Sigmoid colon (tissue), 7 donors: ENCODE measurements at places on chromosomes 11 and 22. TPM values are rescaled to one million over a fixed set of nuclear protein-coding genes. Genes with fewer than 3 reads are reported as not detected.

GRCh38 chr11:76880314-76880713 is 19.6 kb downstream of the ACER3 start:
- DNase-seq = no peak

- DNase-seq = no peak
Observed at GRCh38 chr11:28702450-28702790, 594.2 kb downstream of the METTL15 start.

DNA sequence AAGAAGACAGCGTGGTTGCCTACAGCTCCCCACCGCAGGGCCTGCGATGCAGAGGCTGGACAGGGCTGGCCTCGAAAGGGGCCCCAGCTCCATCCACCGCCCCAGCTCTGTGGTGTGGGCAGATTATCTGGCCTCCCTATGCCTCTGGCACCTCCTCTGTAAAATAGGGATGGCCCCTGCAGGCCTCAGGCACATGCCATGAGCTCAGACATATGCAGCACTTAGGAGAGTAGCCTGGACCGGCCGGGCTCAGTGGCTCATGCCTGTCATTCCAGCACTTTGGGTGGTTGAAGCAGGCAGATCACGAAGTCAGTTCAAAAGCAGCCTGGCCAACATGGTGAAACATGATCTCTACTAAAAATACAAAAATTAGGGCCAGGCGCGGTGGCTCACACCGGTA is 7.4 kb downstream of the APOBEC3D start:
- no peak for DNase-seq

The LGR4 gene
- total RNA-seq = 38.5 TPM
